Head of caudate nucleus (tissue), 42 donors: ENCODE measurements at places on chromosomes 2 and 18.

DNA sequence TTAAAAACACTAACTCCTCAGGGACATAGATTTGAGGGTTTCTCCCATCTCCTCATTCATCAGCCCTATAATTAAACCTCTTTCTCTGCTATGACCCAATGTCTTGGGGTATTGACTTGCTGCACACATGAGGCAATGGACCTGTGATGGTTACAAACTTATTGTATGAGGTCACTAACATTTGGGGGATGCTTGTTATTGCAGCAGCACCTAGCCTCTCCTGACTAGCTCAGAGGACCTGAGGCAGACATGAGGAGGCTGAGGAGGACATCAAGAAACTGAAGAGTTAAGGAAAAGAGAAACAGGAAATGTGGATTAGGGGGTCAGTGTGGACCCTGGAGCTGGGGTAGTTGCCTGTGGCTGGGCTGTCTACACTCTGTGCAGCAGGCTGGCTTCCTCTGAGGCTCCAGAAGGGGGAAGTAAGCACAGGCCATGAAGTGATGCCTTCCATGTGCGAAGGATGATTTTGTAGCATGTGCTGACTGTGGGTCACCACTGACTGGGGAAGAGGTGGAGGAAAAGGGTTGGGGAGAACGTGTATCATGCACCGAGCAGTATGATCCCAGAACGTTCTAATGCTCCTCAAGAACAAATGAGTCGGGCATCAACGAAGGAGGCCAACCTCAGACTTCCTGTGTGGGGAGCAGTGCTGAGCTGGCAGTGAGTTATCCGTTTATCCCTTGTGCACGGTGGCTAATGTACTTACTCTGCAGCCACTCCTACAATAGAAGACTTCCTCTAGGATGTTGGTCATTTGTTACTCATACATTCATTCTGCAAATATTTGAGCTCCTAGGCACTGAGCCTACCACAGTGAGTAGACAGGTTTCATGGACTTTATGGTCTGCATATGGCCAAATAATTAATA, 42.1 kb upstream of the RFX8 start:
- no peak for DNase-seq

DNA sequence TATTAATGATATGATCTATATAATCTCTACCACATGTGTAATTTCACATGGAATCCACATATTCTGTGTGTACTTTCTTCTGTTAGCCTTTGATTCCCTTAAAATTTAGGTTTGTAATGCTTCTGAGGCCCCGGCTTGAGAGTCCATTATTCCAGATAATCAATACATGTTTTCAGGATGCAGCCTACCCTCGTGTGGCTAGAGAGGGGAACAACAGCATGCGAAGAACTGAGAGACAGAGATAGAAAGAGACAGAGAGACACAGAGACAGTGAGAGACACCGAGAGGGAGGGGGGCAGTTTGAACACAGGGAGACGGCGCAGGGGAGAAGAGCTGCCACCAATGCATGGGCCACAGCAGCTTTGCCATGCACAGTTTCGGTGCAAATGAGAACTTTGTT, 185.4 kb downstream of the SNTG2 start:
- DNase-seq = no peak

GRCh38 chr2:12930391-12930790, 213.7 kb downstream of the TRIB2 start:
- no peak for DNase-seq

- DNase-seq = no peak
Measured at GRCh38 chr2:57796527-57796926, 250.1 kb upstream of the VRK2 start.

GRCh38 chr2:15363734-15364133, 197.4 kb downstream of the NBAS start:
- no peak for DNase-seq

DNA sequence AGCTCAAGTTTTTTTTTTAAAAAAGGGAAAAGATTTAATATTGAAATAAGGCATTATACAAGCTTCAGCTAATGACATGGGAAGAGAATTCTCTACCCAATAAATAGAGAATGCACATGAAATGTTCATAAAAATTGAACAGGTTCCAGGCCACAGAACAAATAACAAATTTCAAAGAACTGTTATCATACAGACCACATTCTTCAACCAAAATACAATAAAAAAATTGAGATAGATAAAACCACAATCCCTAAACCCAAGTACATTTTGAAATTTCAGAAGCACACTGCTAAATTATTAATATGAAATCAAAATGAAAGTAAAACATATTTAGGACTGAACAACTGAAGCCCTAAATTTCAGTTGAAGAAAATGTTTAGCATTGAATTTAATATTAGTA, 89.6 kb downstream of the BCL2 start:
- no peak for DNase-seq
